ENCODE measurements at places on chromosomes 13 and 19. TPM values are rescaled to one million over a fixed set of nuclear protein-coding genes. Genes with fewer than 3 reads are reported as not detected.

GRCh38 chr19:16703677-16704076 is 16.0 kb upstream of the NWD1 start:
- DNase-seq = no peak

DNA sequence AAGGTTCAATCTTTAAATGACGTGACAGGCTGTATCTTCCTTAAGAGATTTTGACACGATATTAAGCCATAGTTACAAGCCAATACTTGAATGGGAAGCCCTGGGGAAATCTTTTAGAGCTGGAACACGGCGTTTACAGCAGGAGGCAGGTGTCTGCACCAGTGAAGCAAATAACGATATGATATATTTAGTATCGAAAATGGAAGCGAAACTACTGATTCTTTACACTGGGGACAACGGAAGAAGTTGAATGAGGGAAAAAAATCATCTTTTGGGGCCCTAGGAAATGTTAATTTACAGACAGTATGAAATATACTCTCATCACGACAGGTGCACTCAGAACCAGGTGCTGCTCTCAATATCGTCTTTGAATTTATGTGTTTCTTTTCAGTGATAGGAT is 793.9 kb upstream of the PCDH20 start:
- no peak for DNase-seq

Gene KLK14
- total RNA-seq = 1.9 TPM

Gene KLK12
- total RNA-seq = not detected

All from Right ventricle myocardium superior (tissue), 1 donor.